ENCODE measurements at places on chromosomes 11 and 22.

- no peak for DNase-seq
- no peaks in the 10 kb centered on the region for H3K36me3 ChIP-seq
- no peaks in the 10 kb centered on the region for H3K27me3 ChIP-seq
- H3K4me3 ChIP-seq, result no peak overlapping the region
- H3K27ac ChIP-seq, result no peak overlapping the region
Measured at GRCh38 chr11:75779960-75780359, 11.4 kb downstream of the DGAT2 start.

- H3K36me3 ChIP-seq, result no peaks in the 10 kb centered on the region
- peaks cover 28% of the 10 kb centered on the region for H3K4me1 ChIP-seq
- H3K27me3 ChIP-seq, result peaks cover 2% of the 10 kb centered on the region
- DNase-seq, result no peak
Measured at GRCh38 chr11:91804042-91804441, 420.6 kb upstream of the FAT3 start.

DNA sequence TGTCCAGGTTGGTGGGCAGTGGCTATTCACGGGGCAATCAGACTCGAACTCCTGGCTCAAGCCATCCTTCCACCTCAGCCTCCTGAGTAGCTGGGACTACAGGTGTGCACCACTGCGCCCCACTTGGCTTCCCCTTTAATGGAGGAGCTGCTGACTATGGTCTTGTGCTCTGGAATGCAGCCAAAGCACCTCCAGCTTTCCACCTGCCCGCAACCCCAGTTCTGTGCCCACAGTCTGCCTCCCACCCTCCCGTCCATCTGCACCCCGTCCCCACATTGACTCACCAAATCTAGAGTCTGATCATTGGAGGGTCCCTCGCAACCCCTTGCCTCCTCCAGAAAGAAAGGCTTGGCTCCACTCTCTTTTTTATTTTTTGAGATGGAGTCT lies 41.0 kb downstream of the KCNJ4 start:
- no peak overlapping the region for H3K4me3 ChIP-seq
- peaks cover 5% of the 10 kb centered on the region for H3K36me3 ChIP-seq
- H3K27me3 ChIP-seq, result peaks cover 3% of the 10 kb centered on the region
- H3K4me1 ChIP-seq, result peaks cover 3% of the 10 kb centered on the region
- no peak for DNase-seq
- H3K27ac ChIP-seq, result no peak overlapping the region

GRCh38 chr22:23714596-23715578 lies 24.1 kb downstream of the RGL4 start:
- H3K4me3 ChIP-seq, result no peak overlapping the region
- H3K36me3 ChIP-seq, result no peaks in the 10 kb centered on the region
- DNase-seq, result no peak

GRCh38 chr11:1854949-1855885 lies 2.3 kb downstream of the LSP1 start:
- H3K4me1 ChIP-seq, result peaks cover 3% of the 10 kb centered on the region
- DNase-seq, result no peak
- no peak overlapping the region for H3K4me3 ChIP-seq
- H3K27ac ChIP-seq, result no peak overlapping the region
- H3K27me3 ChIP-seq, result peaks cover 3% of the 10 kb centered on the region
